ENCODE measurements at places on chromosomes 11 and 22.

DNA sequence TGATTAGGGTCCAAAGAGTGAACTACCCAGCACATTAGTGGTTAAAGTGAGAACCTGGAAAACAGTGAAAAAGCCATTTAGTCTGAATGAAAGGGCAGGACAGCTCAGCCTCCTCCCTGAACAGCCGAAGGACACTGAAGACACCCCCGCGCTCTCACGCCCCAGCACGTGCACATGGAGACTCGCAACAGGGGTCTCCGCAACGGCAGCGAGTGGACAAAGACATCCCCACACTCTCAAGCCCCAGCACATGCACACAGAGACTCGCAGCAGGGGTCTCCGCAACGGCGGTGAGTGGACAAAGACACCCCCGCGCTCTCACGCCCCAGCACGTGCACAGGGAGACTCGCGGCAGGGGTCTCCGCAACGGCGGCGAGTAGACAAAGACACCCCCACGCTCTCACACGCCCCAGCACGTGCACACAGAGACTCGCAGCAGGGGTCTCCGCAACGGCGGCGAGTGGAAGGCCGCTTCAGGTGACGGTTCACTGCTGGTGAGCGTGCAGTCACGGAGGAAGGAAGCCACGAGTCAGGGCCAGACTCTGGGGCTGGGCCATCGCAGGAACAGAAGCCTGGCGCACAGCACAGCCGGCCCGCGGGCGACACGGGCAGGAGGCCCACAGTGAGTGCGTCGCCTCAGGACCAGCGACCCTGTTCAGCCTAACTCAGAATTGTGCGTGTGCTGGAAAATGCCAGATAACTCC lies 43.6 kb downstream of the BRD1 start:
- no peak for DNase-seq

DNA sequence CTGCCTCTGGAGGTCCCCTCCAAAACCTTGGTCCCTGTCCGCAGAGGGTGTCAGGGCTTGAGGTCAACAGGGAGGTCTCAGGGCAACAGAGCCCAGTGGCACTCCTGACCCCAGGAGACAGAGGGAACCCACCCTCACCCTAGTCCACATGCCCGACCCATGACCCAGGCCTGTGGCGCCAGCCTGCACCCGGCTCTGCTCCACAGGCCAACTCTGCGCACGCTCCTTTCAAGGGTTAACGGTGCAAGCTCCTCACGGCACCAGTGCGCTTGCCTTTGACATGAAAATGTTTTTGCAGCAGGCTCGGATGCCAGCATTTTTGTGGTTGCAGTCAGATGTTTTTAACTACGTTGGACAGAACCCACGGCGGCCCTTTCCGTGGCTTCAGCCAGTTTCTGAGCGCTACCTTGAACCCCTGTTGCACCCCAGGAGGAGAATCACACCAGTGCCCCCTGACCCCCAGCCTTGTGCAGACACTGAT lies 68.6 kb downstream of the CDKN1C start:
- no peak for DNase-seq

- DNase-seq = no peak
These were observed 24.0 kb downstream of the TSPAN18 start for GRCh38 chr11:44750551-44751465.

DNA sequence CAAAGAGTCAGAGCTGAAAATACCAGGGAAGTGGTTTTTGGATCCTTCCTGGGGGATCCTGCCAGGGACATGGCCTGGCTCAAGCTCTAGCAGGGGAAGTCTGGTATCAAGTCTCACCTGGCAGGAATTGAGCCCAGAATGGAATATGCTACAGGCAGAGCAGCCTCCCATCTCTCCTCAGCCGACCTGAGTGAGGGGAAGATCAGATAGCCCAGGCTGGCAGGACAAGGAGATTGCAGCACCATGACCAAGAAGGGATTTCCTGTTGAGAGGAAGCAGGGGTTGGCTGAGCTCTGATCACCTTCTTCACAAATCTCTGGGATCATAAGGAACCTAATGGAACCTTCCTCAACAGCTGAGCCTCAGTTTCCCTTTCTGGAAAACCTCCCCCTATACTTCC lies 13.0 kb downstream of the OAF start:
- no peak for DNase-seq

- DNase-seq = no peak
These were observed 33.4 kb upstream of the ATXN10 start for GRCh38 chr22:45638197-45638596.

DNA sequence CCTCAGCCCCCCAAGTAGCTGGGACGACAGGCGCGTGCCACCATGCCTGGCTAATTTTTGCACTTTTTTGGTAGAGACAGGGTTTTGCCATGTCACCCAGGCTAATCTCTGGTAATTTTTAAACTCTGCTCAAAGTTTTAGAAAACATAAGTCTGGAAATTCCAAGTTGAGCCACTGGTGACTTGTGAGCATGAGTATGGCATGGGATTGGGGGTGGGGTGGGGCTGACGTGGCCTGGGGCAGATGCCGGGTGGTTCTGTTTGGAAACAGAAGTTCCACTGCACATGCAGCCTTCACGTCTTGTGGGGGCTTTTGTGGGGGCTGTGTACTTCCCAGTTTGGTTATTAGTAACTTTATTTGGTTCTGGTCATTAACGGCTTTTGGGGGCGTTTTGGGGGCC lies 67.3 kb downstream of the PTPRJ start:
- no peak for DNase-seq

- no peak for DNase-seq
These were observed 51.4 kb downstream of the BDNF start for GRCh38 chr11:27648840-27649239.

DNA sequence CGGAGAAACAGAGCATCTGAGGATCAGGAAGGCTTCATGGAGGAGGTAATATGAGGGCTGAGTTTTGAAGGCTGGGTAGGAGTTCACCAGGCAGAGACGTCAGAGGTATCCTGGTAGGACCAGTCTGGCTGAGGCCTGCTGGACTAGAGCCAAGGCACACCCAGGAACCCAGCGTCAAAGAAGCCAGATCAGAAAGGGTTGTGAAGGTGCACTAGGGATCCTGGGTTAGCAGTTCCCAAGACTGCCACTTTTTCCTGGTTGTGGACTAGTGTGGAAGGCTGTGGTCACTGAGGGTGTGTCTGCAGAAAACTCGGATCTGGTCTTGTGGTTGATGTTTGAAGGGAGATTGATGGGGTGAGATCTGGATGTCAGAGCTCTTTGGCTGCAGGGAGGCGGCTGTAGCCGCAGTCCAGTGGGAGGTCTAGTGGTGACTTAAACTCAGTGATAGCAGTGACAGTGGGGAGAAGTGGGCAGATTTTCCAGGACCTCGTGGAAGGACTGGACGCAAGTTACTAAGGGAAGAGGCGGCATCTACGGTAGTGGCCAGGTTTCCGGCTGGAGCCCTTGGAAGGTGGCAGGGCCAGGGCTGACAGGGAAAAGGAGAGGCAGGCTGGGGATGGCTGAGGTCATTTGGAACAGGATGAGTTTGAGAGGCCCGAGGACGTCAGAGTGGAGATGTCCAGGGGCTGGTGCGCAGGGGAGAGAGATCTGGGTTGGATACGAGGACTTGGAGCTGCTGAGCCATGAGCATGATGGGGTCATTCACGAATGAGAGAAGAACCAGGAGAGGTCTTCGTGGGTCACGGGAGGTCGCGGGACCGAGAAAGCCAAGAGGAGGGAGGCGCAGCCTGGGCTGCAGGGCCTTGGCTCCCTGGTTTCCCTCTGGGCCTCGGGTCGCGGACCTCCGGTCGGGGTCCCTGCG lies 10.9 kb downstream of the RELA start:
- DNase-seq = no peak

- DNase-seq = no peak
These were observed 30.0 kb downstream of the CYB5R2 start for GRCh38 chr11:7643314-7643713.

- no peak for DNase-seq
These were observed 25.3 kb upstream of the LMO1 start for GRCh38 chr11:8288824-8289491.

GRCh38 chr22:29128891-29129807 lies 56.3 kb downstream of the KREMEN1 start:
- no peak for DNase-seq

GRCh38 chr11:61754534-61755482 lies 2.4 kb downstream of the MYRF start:
- DNase-seq = no peak

DNA sequence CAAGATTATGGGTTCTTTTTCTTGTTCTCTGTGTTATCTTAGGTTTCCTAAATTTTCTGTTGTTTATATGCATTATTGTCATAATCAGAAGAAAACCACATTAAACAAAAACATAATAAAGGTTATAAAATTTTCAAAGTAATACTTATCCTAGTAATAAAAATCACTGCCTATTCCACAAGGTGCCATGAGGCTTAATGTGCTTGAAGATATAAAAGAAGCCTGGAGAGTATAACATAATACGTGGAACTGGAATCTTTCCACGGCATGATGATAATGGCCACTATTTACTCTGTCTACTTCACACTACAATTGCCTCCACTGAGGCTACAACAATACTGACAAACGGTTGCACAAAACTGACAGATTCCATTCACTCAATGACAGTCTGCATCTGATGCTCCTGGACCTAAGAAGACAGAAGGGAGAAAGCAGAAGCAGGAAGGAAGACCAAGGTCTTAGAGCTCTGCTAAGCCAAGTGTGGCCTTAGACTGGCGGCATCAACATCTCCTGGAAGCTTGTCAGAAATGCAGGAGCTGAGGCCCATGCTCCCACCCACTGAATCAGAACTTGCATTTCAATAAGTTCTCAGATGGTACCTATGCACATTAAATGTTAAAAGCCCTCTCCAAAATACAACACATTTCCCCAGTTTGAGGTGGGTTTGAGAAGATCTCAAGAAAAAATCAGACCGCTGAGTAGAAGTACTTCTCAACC lies 13.1 kb downstream of the TENM4 start:
- DNase-seq = no peak

- no peak for DNase-seq
These were observed 188.6 kb downstream of the PGR start for GRCh38 chr11:100941033-100941432.

DNA sequence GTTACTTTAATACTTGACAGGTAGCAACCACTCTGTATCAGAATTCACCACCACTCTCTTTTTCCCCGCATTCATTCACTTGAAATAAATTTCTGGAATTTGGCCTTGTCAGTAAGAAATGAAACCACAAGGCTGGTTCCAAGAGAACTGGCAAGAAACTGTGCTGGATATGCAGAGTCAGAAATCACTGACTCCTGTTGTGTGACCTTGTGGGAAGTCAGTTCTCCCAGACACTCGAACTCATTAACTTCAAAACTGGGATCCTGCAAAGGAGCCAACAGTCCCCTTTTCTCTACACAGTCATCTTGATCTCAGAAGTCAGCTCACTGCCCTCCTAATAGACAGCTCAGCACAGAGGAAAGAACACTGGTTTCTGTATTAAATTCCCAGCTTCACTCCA lies 142.7 kb downstream of the LRRC4C start:
- DNase-seq = no peak

- no peak for DNase-seq
These were observed 4.4 kb downstream of the TMEM258 start for GRCh38 chr11:61787928-61788491.

GRCh38 chr22:24117942-24118341 lies 63.3 kb upstream of the SUSD2 start:
- no peak for DNase-seq

GRCh38 chr11:6350486-6350885 lies 30.2 kb upstream of the CAVIN3 start:
- no peak for DNase-seq

GRCh38 chr11:110445437-110445836 lies 15.7 kb downstream of the FDX1 start:
- no peak for DNase-seq

GRCh38 chr11:47225552-47226400 lies 11.0 kb downstream of the DDB2 start:
- DNase-seq = no peak

All from activated CD8-positive, alpha-beta memory T cell treated with anti-CD3 and anti-CD28 coated beads, Interleukin-2, amount 50 U/mL, for 48 hours (primary cell).